Common myeloid progenitor, CD34-positive (primary cell): ENCODE measurements at places on chromosomes 6 and 20.

DNA sequence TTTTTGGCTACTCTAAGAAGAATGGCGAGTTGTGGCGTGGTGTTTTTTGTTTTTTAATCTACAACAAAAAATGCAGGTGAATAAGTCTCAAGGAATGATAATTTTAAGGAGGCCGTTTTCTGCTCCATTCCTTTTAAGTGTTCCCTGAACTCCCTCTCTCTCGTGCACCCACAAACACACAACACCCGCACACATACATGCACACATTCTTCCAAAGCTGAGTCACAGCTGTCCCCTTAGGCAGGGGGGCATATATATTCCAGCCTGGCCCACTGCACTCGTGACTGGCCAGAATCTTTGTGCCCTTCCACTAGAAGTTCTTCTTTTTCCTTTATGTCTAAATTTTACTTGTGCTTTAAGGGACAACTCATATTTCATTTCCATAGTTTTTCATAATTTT lies 405.7 kb downstream of the LMBRD1 start:
- DNase-seq, result no peak

GRCh38 chr6:37288247-37288646 lies 30.3 kb upstream of the TMEM217 start:
- DNase-seq, result no peak

DNA sequence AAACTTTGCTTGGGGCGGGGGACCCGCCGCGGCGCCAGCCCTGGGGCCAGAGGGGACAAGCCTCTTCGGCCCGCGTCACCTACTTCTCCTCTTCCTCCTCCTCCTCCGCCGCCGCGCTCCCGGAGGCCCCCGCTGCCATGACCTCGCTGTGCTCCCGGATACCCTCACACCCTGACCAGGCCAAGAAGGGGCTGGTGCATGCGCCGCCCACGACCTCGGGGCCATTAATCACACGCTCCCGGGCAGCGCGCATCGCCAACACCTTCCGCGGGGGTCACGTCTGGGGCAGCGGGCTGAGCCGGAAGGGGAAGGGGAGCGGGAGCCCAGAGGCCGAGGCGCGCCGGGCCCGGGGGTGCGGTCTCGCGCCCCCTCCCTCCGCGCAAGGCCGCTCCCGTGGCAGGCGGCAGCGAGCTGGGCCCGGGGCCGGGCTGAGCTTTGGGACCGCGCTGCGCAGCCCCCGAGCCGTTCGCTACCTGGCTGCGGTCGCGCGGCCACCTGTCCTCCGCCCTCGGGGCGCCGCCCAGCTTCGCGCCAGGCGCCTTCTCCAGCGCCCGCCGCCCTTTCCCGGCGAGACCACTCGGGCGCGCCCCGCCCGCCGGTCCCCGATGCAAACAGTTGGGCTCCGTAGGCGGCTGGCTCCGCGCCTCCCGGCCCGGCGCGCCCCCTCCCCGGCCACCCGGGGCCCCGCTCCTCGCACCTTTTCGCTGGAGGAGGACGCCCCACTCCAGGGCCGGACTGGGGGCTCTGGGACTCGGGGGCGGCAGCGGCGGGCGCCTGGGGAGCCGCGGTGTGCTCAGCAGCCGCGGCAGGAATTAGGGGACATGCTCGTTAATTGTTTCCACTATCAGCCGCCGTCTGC lies 575 bp upstream of the CNR1 start:
- peak; percentile 23 for DNase-seq

DNA sequence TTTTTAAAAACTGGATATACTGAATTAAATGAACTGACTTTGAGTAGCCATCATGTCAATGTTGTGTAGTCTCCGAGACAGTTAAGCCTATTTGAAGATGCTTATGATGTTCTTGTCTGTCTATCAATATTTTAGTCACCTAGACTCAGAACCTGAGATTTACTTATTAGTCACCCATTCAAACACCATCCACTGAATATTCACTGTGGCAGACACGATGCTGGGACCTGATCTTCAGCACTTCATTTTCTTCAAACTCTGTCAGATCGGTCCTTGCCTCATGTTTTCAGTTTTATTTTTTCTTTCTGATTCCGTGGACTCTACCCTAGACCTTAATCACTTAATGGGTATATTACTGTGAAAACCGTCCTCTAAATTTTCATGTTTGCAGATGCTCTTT lies 123.7 kb upstream of the MCHR2 start:
- no peak for DNase-seq

DNA sequence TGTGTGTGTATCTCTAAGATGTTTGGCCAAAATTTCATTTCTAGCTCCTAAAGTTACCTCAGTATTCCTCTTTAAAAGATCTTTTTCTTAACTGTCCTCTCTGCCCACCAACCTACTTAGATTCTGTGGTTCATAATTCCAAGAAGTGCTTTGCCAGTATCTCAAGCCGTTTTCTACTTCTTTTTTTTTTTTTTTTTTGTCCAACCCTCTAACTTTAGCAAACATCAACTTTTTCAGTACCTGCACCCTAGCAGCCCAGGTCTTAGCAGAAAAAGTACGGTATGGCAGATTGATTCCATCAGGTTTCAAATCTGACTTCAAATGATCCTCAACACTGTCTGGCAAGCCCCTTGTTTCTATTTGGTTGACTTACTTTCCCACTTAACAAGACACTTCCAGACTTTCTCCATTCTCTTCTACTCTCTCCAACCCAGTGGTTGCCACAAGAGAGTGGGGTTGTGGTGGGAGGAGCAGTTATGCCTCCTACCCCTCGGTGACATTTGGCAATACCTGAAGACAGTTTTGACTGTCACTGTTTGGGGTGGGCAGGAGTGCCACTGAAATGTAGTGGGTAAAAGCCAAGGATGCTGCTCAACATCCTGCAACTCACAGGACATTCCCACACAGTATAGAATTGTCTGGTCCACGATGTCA lies 10.8 kb upstream of the MAN1A1 start:
- peak; percentile 48 for DNase-seq

GRCh38 chr6:1461207-1461606 lies 71.8 kb downstream of the FOXF2 start:
- DNase-seq, result peak; percentile 42

DNA sequence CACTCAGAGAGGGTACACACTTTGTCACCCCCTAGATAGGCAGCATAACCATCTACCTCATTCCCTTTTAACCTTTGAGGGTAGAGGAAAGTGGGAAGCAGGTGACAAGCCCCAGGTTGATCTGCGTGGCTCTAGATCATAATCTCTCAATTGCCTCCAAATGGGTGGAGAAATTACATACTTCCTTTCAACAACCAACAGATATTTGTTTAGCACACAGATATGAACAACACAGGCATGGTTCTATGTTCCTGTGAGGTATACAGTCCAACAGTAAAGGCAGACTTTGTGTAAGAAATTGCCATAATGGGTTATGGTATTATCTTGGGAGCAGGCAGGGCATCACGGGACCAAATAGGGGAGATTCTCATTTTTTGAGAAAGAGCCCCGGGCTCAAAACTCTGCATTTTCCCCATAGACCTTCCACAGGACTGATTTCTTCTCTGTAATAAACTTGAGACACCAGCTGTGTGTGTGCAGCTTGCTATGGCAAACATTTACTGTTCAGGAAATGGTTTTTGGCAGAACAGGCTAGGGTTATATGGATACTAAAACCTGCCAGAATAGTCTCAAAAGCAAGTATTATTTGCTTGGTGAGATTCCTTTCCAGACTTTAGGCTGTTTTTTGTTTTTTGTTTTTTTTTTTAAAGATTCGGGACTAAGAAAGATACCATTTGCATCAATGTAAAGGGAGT lies 126.2 kb downstream of the CD164 start:
- DNase-seq, result no peak

DNA sequence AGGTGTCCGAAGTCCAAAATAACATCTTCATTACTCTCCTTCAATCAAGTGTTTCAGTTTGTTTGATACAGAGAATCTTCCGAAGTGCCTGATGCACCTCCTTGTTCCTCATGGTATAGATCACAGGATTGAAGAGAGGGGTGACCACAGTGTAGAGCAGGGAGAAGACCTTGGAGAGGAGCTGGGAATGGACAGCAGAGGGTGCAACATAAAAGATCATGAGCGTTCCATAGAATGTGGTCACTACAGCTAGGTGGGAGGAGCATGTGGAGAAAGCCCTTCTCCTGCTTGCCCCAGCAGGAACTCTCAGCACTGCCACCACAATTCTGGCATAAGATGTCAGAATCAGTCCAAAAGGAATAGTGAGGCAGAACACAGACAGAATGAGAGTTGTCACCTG lies 11.9 kb downstream of the OR12D1 start:
- DNase-seq, result no peak

- no peak for DNase-seq
These were observed 128.6 kb downstream of the MAP7 start for GRCh38 chr6:136421537-136422158.

DNA sequence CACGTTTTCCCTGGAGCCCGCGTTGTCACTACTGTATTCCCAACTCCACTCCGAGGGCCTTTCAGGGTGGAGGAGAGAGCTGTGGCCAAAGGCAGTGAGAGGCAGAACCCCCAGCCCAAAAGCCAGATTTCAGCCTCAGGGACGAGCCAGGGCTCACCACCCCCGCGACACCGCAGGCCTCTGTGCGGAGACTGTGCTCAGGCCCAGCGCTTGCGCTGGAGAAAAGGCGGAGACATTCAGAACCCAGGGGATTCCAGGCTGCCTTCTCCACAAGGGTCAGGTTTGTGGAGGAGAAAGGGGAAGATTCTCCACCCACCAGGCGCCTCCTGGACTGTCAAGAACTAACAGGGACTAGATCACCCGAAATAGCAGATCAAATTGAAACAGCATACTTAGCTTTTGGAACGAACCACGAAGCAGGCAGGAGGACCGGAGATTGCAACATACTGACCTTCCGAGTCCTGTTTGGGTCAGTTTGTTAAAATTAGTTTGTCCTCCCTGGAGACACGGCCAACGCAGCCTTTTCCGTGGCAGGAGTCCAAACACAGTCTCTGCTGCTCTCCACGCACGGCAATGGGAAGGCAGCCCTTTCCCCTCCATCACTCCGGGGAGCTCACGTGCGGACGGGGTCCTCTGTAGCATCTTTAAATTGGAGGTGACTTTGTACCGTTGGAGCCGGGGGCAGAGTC lies 14.4 kb downstream of the DLL1 start:
- no peak for DNase-seq

GRCh38 chr6:53567701-53568100 lies 22.8 kb upstream of the GCLC start:
- no peak for DNase-seq

GRCh38 chr20:55535366-55535765 lies 470.0 kb downstream of the CBLN4 start:
- no peak for DNase-seq

GRCh38 chr20:4920655-4921054 lies 80.7 kb downstream of the SLC23A2 start:
- no peak for DNase-seq

DNA sequence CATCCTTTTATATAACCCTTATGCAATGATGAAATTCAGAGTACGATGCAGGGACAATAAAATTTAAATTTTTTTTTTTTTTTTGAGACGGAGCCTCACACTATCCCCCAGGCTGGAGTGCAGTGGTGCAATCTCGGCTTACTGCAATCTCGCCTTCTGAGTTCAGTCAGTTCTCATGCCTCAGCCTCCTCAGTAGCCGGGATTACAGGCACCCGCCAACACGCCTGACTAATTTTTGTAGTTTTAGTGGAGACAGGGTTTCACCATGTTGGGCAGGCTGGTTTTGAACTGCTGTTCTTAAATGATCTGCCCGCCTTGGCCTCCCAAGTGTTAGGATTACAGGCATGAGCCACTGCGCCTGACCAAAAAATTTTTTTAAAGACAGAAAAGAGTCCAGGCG lies 15.2 kb downstream of the MTO1 start:
- DNase-seq, result no peak

DNA sequence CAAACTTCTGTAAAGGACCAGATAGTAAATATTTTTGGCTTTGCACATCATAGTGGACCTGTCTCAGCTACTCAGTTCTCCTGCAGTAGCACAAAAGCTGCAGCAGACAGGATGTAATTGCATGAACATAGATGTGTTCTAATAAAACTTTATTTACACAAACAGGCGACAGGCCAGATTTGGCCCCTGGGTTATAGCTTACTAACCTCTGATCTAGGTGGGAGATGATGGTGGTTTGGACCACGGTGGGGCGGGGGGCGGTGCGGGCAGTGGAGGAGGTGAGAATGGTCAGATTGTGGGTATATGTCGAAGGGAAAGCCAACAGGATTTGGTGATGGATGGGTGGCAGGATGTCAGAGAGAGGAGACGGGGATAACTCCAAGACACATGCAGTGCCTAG lies 196.3 kb downstream of the ZMYND8 start:
- DNase-seq, result no peak

DNA sequence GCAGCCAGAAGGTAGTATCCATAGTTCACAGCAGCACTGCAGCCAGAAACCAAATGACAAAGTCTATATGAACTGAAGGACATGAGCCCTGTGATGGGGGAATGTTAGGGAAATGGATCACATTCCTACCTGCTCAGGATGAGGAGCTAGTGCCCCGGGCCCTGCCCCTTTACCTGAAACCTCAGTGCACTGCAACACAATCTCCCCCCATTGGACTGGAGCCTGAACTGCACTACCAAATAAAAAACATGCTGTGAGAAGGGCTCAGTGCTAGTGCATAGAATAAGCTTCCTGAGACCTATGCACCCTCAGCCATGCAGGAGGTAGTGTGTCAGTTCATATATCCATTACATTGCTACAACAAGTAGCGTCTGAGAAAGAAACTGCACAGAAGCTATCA lies 477.8 kb downstream of the HACE1 start:
- no peak for DNase-seq

DNA sequence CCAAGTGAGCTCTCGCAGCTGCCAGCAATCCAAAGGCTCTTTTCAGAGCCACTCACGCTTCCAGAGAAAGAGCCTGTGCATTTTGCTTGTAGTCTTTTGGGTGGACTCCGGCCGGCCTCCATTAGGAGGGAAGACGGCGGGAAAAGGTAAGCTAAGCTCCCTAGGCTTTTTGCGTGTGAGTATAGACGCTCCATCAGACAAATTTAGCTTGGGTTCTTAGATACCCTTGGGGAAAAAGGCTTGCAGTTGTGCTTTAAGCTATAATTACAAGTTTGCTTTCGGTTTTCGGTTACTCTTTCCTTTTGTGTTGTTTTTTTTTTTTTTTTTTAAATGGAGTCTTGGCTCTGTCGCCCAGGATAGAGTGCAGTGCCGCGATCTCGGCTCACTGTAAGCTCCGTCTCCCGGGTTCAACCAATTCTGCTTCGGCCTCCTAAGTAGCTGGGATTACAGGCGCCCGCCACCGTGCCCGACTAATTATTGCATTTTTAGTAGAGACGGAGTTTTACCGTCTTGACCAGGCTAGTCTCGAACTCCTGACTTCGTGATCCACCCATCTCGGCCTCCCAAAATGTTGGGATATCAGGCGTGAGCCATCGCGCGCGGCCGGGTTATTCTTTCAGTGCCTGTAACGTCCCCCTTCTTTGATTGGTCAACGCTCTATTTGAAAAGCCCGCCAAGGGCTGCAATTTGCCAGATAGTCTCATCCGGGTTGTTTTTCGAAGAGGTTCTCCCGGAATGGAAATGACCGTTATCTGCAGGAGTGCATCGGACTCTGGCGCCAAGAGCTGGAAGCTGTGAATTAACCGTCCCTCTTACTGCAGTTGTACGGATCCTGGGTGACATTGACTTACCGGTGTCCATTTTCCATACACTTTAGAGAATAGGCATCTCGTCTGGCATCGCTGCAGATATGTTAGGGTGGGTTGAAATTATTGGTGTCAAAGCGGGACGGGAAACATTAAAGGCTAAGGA lies 18.1 kb downstream of the OR2B2 start:
- DNase-seq, result peak; percentile 85

- DNase-seq, result no peak
These were observed 145.1 kb upstream of the PRDM1 start for GRCh38 chr6:105940990-105941389.
